Sciatic nerve (tissue), 2 donors: ENCODE measurements at places on chromosomes 7 and 10. TPM values are rescaled to one million over a fixed set of nuclear protein-coding genes. Genes with fewer than 3 reads are reported as not detected.

TCAF2 gene
- total RNA-seq = 2.5 TPM

DNA sequence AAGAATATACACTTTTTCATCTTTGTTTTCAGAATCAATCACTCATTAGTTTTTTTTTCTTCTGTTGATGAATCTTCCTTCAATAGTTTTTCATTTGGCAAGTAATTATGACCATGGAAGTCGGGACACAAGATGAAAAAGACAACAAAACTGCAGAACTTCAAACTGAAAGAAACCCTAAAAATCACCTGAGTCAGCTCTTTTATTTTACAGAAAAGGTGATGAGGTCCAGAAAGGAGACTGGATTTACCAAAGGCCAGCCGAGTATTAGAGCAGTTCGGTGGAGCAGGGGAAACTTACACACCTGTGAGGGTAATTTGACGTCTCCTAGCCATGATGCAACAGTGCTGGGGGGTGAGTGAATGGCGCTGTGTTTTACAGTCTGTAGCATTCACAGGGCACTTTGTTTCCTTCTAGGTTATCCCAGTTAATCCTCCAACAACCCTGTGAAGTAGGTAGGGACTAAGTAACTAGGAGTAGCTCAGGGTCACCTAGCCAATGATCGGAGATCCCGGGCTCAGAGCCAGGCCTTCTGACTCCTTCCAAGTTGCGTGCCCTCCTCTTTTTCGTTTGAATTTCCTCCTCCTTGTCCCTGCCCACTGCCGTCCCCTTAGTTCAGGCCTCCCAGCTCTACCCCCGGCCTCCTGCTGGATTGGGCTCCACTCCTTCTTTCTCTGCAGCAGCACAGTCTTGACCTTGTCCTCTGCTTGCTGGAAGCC lies 14.0 kb downstream of the RBM20 start:
- DNase-seq = no peak

DNA sequence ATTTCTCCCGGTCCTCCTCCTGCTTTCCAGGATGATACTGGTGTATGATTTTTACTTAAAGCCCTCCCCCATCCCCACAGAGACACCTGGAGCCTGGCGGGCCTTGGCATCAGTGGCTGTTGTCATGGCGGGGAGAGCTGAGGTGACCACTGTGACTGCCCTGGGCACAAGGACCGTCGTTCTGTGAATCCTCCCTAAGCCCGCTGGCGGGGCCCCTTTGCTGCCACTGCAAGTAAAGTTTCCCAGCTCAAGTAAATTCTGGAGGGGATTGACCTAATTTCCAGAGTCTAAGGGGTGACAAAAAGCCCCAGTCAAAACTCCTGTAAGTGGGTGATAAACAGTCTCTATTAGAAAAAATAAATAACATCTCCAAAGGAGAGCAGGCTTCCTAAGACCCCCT lies 393.2 kb upstream of the PODXL start:
- no peak for DNase-seq

DNA sequence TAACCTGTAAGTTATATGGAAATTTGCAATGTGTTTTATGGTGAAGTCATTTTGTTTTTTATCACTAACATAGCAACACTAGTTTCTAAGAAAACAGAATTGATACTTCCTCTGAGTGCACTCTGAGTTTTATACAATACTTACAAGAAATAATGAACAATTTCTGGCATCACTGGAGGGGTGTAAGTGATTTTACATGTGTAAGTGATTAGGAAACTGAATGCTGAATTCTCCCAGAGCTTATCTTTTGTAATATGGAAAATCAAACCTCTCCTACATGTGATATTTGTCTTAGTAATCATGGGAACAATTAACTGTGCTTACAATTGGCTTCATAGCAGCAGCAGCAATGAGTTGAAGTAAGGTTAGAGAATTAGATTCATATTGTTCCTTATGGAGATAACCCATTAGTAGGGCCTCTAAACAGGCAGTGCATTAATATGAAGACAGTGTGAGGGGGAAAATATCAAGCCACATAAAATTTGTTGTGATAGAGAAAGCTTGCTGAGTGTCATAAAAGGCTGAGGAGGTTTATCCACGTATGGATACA lies 37.4 kb downstream of the SEMA3C start:
- DNase-seq = no peak

DNA sequence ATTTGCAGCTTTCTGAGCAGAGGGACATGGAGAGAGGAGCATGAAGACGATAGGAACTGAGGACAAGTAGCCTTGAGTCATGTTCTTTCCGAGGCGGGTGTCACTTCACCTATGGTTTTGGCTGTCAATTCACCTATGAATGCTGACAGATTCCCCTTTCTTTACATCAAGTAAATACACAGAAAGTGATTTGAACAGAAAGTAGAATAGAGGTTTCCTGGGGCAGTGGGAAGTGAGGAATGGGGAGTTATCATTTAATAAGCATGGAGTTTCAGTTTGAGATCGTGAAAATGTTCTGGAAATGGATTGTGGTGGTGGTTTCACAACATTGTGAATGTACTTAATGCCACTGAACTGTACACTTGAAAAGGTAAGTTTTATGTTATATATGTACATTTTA lies 138.4 kb upstream of the MDFIC start:
- no peak for DNase-seq

DNA sequence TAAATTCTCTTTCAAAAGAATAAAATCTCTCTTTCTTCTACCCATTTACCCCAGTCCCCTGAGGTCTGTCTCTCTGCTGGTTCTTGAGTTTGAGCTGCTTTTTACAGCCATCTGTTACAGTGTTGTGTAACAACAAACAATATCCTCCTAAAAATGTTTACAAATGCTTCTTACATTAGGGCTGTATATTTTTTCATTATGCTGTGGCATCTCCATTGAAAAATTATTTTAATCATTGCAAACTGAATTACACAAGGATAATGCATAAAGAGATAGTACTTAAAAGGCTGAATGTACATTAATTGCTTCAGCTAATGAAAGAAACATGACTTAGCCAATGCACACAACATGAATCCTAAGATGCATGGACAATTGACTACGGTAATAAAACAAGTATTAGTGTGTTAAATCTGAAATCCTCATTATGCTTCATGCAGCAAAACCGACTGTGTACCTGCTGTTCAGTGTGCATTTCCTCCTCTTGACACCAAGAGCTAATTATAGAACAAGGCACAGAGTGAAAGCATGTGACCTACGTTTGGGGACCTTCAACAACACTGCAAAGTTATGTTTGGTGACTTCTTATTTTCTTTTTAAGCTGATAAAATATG lies 181.7 kb upstream of the RHOBTB1 start:
- DNase-seq = no peak
